ENCODE measurements at places on chromosomes 3 and 15. TPM values are rescaled to one million over a fixed set of nuclear protein-coding genes. Genes with fewer than 3 reads are reported as not detected.
A peak's percentile ranks its signal among the peaks of the same experiment; 100 is the strongest.

CHCHD4 gene
- 14.4 TPM for total RNA-seq

C3orf52 gene
- 7.5 TPM for total RNA-seq

ELL3 gene
- 7.0 TPM for total RNA-seq

CLK3 gene
- total RNA-seq: 80.1 TPM

IGF1R gene
- total RNA-seq: 78.9 TPM

NRROS gene
- 2.2 TPM for total RNA-seq

RTP1 gene
- total RNA-seq: not detected

SUCNR1 gene
- total RNA-seq: not detected

PLA2G4E gene
- not detected for total RNA-seq

PPM1L gene
- total RNA-seq: 5.1 TPM

- DNase-seq: peak; percentile 65
- H3K27ac ChIP-seq: no peak overlapping the region
- H3K36me3 ChIP-seq: no peaks in the 10 kb centered on the region
- no peaks in the 10 kb centered on the region for H3K27me3 ChIP-seq
- H3K4me3 ChIP-seq: no peak overlapping the region
Measured at GRCh38 chr3:141392897-141393734, 24.8 kb downstream of the ZBTB38 start.

GRCh38 chr3:10396931-10397330, 76.0 kb upstream of the SEC13 start:
- H3K4me3 ChIP-seq: no peak overlapping the region
- H3K27ac ChIP-seq: no peak overlapping the region
- H3K27me3 ChIP-seq: peaks cover 92% of the 10 kb centered on the region
- DNase-seq: no peak

GRCh38 chr3:57896031-57896430, 112.2 kb upstream of the FLNB start:
- H3K36me3 ChIP-seq: peaks cover 20% of the 10 kb centered on the region
- no peak overlapping the region for H3K4me3 ChIP-seq
- H3K4me1 ChIP-seq: no peaks in the 10 kb centered on the region
- no peaks in the 10 kb centered on the region for H3K27me3 ChIP-seq
- DNase-seq: no peak
- H3K27ac ChIP-seq: no peak overlapping the region

- no peaks in the 10 kb centered on the region for H3K4me1 ChIP-seq
- no peak for DNase-seq
- peaks cover 11% of the 10 kb centered on the region for H3K36me3 ChIP-seq
- H3K27ac ChIP-seq: no peak overlapping the region
- no peaks in the 10 kb centered on the region for H3K27me3 ChIP-seq
- H3K4me3 ChIP-seq: no peak overlapping the region
Measured at GRCh38 chr3:141561426-141562034, 74.7 kb downstream of the RASA2 start.

- H3K27me3 ChIP-seq: no peaks in the 10 kb centered on the region
- no peaks in the 10 kb centered on the region for H3K36me3 ChIP-seq
- no peak overlapping the region for H3K4me3 ChIP-seq
- DNase-seq: no peak
Measured at GRCh38 chr15:64502551-64502950, 42.2 kb downstream of the ZNF609 start.

DNA sequence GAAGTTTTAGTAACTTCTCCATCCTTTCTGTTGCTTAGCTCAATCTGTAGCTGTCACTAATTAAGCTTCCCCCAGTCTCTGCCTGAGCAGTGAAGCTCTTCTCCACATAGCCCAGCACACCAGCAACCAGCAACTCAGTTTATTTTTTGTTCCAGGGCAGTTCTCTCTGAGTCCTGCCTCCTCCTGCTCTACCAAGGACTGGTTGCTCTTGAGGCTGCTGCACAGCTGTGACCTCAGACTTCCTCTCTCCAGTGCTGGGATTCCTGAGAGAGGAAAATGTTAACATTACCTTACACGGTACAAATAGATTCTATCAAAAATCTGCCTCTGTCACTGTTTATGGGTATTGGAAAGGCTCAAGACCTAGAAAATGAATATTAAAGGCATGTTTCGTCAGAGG, 294.7 kb downstream of the OXSM start:
- DNase-seq: no peak
- no peaks in the 10 kb centered on the region for H3K36me3 ChIP-seq
- no peak overlapping the region for H3K4me3 ChIP-seq
- H3K27me3 ChIP-seq: no peaks in the 10 kb centered on the region
- H3K27ac ChIP-seq: no peak overlapping the region

- no peaks in the 10 kb centered on the region for H3K27me3 ChIP-seq
- H3K36me3 ChIP-seq: peaks cover 58% of the 10 kb centered on the region
- DNase-seq: no peak
- H3K4me1 ChIP-seq: no peaks in the 10 kb centered on the region
- H3K4me3 ChIP-seq: no peak overlapping the region
Measured at GRCh38 chr3:12334786-12335185, 45.9 kb downstream of the PPARG start.

GRCh38 chr15:57761562-57761961, 55.0 kb downstream of the POLR2M start:
- H3K27ac ChIP-seq: no peak overlapping the region
- no peaks in the 10 kb centered on the region for H3K36me3 ChIP-seq
- no peaks in the 10 kb centered on the region for H3K27me3 ChIP-seq
- H3K4me3 ChIP-seq: no peak overlapping the region
- no peaks in the 10 kb centered on the region for H3K4me1 ChIP-seq

- no peaks in the 10 kb centered on the region for H3K27me3 ChIP-seq
- H3K36me3 ChIP-seq: peaks cover 14% of the 10 kb centered on the region
- peaks cover 8% of the 10 kb centered on the region for H3K4me1 ChIP-seq
- DNase-seq: no peak
Measured at GRCh38 chr3:49030321-49030720, 1.1 kb upstream of the IMPDH2 start.

DNA sequence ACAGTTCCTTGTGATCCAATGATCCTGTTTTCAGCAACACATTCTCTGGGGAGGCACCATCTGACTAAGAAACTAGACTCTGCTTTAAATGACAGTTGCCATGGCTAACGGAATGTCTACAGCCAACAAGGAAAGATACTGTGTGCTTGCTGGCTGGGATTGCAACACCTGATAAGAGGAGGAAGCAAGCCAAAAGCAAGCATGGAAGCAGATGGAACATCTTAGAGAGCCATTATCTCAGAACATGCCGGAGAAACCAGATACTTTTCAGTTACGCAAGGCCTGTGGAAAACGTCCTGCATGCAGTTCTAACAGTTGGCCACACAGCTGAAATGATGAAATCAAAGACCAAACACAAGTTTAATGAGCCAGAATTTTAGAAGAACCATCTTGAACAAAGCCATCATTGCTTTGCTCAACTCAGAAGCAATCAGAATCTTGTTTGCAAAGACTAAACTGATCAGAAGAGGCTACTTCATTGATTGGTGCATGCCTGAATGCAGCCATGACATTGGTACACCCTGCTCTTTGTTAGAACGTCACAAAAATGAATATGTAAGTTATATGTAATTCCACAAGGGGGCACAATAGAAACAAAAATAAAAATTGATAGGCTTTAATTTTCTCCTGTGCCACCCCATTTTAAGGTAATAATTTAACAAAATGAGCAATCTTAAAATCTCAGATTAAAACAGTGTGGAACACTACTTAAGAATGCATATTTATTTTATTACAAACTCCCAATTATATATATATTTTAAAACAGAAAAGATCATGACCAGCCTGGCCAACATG, 50.8 kb downstream of the GXYLT2 start:
- no peaks in the 10 kb centered on the region for H3K27me3 ChIP-seq
- DNase-seq: peak; percentile 29
- H3K27ac ChIP-seq: no peak overlapping the region
- H3K4me1 ChIP-seq: peaks cover 7% of the 10 kb centered on the region
- no peaks in the 10 kb centered on the region for H3K36me3 ChIP-seq
- H3K4me3 ChIP-seq: peak overlapping the region; percentile 24

- DNase-seq: peak; percentile 90
- peaks cover 71% of the 10 kb centered on the region for H3K4me1 ChIP-seq
- no peaks in the 10 kb centered on the region for H3K27me3 ChIP-seq
- peak overlapping the region; percentile 96 for H3K27ac ChIP-seq
- H3K4me3 ChIP-seq: no peak overlapping the region
Measured at GRCh38 chr3:126908752-126909275, 74.1 kb upstream of the PLXNA1 start.

DNA sequence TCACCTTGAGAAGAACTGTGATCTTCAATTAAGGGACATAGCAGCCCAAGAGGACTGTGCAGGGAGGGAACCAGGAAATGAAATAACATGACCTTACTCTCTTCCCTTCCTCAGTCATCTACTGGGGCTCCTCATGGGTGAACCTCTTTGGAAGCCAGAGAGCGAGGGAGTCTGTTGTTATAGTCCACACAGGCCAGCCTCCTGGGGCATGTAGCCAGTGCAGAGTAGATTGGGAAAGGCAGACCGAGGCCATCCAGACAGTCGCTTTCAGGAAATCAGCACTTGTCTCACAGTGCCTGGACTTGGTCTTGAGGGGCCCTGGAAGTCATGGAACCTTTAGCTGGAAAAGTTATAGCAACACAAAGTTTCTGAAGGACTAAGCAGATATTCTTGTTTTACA, 6.1 kb downstream of the CRTAP start:
- no peak overlapping the region for H3K4me3 ChIP-seq
- no peaks in the 10 kb centered on the region for H3K36me3 ChIP-seq

DNA sequence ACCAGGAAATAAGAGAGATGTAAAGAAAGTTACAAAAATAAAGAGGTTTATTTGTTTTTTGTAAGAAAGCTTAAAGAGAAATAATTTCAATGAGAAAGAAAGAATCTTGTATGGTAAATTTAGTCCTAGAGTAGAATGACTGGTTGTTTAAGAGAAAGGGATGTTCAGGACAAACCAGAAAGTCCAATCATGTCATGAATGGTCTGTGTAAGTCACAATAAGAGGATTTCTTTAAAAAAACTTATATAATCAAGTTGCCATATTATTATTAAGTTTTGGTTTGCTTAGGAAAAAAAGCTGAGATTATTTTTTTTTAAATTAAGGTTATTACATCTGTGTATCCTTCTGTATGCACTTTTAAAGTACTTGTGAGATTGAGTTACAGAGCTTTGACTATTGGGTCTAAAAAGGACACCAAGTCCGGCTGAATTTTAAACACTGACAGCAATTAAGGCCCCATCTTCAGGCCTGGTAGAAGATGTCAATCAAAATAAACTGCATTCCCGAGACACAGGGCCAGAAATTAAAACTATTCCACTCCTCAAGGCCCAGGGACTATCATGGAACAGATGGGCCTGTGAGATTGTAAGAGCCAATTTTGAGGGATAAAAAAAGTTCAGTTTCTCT, 12.2 kb downstream of the ERICH6 start:
- H3K27me3 ChIP-seq: no peaks in the 10 kb centered on the region
- H3K27ac ChIP-seq: no peak overlapping the region
- DNase-seq: no peak
- no peak overlapping the region for H3K4me3 ChIP-seq
- no peaks in the 10 kb centered on the region for H3K36me3 ChIP-seq

GRCh38 chr3:105938101-105938500, 69.3 kb upstream of the CBLB start:
- H3K27ac ChIP-seq: no peak overlapping the region
- H3K27me3 ChIP-seq: no peaks in the 10 kb centered on the region
- H3K4me1 ChIP-seq: no peaks in the 10 kb centered on the region
- H3K4me3 ChIP-seq: no peak overlapping the region

- no peak overlapping the region for H3K27ac ChIP-seq
- H3K27me3 ChIP-seq: no peaks in the 10 kb centered on the region
- no peaks in the 10 kb centered on the region for H3K36me3 ChIP-seq
- no peak overlapping the region for H3K4me3 ChIP-seq
- no peak for DNase-seq
- no peaks in the 10 kb centered on the region for H3K4me1 ChIP-seq
Measured at GRCh38 chr15:68375191-68375631, 56.8 kb downstream of the ITGA11 start.

DNA sequence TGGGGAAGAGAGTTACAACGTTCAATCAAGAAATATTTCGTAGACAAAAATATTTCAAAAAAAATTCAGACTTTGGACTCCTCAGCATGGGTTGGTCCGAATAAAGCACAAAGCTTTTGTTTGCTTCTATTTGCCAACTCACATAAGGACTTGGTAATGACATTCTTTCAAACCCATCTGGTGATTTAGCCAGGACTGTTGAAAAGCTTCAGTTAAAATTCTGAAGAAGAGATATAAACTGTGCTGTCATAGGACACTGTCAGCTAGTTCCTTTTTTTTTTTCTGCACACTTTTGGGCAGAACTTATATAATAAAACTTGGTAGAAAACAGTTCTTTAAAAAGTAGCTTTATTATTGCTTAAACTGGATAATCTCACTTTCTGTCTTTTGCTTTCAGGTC, 660.8 kb upstream of the SGO1 start:
- no peak overlapping the region for H3K27ac ChIP-seq
- no peak for DNase-seq
- H3K4me1 ChIP-seq: no peaks in the 10 kb centered on the region
- no peaks in the 10 kb centered on the region for H3K36me3 ChIP-seq
- no peak overlapping the region for H3K4me3 ChIP-seq
- no peaks in the 10 kb centered on the region for H3K27me3 ChIP-seq

DNA sequence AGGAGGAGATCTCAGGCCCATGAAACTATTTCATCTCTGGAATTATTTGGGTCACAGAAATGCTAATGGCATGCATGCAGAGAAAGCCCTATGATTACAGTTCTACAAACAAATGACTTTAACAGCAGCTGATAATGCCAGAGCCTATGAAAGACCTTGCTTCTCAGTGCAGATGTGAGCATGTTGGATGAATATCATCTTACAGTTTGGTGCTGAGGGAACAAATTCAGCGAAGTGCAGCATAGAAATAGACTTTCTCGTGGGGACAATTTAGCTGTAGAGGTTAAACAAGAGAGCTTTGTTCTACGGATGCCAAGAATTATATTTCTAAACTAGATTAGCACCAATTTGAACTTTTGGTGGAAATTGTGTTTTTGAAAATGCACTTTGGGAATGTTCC, 27.7 kb downstream of the PTX3 start:
- no peak for DNase-seq
- H3K4me1 ChIP-seq: 0 out of 2 replicates have a peak, but pooled peaks cover 5% of the 10 kb centered on the region
- H3K4me3 ChIP-seq: no peak overlapping the region
- no peaks in the 10 kb centered on the region for H3K36me3 ChIP-seq
- no peaks in the 10 kb centered on the region for H3K27me3 ChIP-seq

DNA sequence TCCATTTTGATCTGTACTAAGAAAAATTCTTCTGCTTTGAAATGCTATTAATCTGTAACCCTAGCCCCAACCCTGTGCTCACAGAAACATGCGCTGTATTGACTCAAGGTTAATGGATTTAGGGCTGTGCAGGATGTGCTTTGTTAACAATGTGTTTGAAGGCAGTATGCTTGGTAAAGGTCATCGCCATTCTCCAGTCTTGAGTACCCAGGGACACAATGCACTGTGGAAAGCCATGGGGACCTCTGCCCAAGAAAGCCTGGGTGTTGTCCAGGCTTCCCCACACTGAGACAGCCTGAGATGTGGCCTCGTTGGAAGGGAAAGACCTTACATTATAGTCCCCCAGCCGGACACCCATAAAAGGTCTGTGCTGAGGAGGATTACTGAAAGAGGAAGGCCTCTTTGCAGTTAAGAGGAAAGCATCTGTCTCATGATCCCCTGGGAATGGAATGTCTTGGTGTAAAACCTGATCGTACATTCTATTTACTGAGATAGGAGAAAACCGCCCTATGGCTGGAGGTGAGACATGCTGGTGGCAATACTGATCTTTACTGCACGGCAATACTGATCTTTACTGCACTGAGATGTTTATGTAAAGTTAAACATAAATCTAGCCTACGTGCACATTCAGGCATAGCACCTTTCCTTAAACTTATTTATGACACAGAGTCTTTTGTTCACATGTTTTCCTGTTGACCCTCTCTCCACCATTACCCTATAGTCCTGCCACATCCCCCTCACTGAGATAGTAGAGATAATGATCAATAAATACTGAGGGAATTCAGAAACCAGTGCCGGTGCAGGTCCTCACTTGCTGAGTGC, 6.3 kb downstream of the PIGZ start:
- DNase-seq: no peak
- H3K36me3 ChIP-seq: no peaks in the 10 kb centered on the region
- no peaks in the 10 kb centered on the region for H3K27me3 ChIP-seq
- H3K4me3 ChIP-seq: no peak overlapping the region
- no peak overlapping the region for H3K27ac ChIP-seq
- H3K4me1 ChIP-seq: no peaks in the 10 kb centered on the region

Measured in PC-9 (cell line).